ENCODE measurements at places on chromosomes 16 and 17.

DNA sequence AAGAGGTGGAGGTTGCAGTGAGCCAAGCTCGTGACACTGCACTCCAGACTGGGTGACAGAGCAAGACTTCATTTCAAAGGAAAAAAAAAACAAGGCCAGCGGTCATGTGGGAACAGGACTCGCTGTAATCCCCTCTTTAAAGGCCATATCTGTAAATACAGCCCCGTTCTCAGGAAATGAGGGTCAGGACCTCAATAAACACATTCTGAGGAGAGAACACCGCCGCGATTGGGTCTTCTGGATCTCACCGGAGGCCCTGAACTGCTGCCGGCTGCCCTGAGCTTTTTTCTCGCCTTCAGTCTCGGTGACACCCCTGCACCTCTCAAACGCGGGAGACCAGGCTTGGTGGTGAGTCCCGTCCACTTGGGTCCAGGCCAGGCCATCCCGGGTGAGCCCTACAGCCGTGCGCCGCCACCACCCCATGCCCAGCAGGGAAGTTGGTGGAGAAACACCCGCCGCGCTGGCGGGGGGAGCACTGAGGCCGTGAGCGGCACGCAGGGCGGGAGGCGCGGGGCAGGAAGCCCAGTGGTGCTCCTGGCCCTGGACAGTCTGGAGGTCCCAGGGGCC, 28.4 kb downstream of the SLC25A10 start:
- H3K4me1 ChIP-seq: no peaks in the 10 kb centered on the region
- H3K4me3 ChIP-seq: no peak overlapping the region
- H3K36me3 ChIP-seq: no peaks in the 10 kb centered on the region
- DNase-seq: no peak

DNA sequence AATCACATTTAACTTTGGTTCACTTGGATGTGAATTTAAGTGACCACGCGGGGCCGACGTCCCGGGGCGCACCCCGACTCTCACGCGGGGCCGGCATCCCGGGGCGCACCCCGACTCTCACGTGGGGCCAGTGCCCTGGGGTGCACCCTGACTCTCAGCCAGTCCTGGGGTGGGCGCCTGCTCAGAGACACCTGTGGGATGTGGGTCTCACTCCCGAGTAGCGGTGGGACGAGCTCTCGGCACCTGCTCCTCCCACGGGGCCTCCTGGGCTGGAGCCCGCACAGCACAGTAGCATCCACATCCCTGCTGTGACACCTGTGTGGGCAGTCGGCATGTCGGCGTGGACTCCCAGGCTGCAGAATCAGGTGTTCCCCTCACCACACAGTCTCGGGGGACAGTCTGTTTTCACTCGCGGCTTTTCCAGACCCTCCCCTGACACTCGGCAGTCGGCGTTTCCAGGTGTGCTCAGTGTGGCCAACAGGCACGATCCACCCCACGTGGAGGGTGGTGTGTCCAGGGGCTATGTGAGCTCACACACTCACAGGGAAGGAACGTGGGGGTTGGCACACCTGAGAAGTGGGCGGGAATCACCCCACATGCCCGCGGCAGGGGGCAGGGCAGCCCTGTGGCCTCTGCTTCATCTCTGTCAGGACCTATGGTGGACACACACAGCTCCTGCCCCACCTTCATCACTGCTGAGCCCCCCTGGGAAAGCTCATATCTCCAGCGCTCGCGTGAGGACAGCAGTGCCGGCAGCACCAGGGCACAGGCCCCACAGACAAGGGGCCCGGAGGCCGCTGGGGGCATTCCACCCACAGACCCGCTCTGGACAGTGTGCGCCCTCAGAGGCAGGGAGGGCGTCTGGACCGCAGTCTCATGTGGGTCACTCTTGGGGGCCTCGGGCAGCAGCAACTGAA, 51.8 kb downstream of the LMF1 start:
- H3K4me3 ChIP-seq: no peak overlapping the region
- no peak for DNase-seq
- H3K27ac ChIP-seq: no peak overlapping the region

- H3K4me3 ChIP-seq: no peak overlapping the region
- no peaks in the 10 kb centered on the region for H3K4me1 ChIP-seq
- DNase-seq: no peak
- no peaks in the 10 kb centered on the region for H3K27me3 ChIP-seq
- no peak overlapping the region for H3K27ac ChIP-seq
Measured at GRCh38 chr17:19759568-19760549, 11.8 kb upstream of the ALDH3A1 start.

DNA sequence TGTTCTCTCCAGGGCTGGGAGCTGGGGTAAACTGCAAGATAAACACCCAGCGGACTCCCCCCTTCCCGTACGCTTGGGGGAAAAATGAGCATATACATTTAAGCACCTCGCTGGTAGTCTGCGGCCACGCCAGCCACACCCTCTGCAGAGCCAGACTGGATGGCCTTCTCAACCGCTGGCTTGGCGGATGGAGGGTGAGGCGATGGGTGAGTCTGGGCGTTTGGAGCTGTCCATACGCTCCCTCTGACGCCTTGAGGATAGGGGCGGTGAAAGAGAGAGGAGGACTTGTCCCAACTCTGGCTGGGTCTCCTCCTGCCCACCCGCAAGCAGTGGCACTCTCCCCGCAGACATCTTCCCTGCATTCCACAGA, 1.0 kb downstream of the ITGA3 start:
- no peaks in the 10 kb centered on the region for H3K36me3 ChIP-seq
- H3K4me1 ChIP-seq: peaks cover 55% of the 10 kb centered on the region
- DNase-seq: peak; percentile 26
- peak overlapping the region; percentile 78 for H3K4me3 ChIP-seq
- H3K27me3 ChIP-seq: no peaks in the 10 kb centered on the region
- peak overlapping the region; percentile 84 for H3K27ac ChIP-seq

DNA sequence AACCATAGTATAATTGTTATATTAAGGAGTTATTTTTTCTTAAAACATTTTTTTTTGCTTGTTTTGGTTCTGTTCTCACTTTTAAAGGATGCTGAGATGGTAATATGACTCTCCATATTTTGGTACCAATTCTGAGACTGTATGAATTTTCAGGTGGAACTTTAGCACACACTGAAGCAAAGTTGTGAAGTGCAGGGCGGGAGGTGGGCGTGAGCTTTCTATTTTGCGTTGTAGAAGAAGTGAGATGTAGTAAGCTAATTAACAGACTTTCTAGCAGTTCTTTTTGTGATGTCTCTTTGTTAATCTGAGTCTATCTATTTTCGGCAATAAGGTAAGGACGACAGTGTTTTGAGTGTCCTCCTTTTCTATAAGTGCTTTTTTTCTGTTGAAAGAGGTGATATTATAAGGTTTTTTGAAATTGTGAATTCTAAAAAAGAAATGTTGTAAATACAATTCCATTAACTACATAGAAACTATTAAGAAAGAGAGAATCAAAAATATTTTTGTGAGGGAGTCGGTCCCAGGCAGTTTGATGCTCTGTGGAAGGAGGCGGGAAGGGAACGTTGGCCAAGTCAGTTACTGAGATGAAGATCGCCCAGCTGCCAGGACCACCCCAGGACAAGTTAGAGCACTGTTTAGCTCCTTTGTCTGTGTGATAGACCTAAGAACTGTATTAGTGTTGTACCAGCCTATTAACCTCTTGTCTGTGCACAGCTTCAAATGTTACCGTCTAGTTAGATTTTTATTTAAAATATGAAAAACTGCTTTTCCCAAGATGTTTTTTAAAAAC, 65.0 kb downstream of the CCDC182 start:
- no peaks in the 10 kb centered on the region for H3K4me1 ChIP-seq
- H3K4me3 ChIP-seq: no peak overlapping the region
- H3K27me3 ChIP-seq: no peaks in the 10 kb centered on the region
- no peaks in the 10 kb centered on the region for H3K36me3 ChIP-seq
- no peak overlapping the region for H3K27ac ChIP-seq
- DNase-seq: no peak

All from testis (tissue), 5 donors.